Tibial nerve (tissue), 4 donors: ENCODE measurements at places on chromosomes 7 and 10. TPM values are rescaled to one million over a fixed set of nuclear protein-coding genes. Genes with fewer than 3 reads are reported as not detected.

CARD11 gene
- 4.8 TPM for total RNA-seq

DNA sequence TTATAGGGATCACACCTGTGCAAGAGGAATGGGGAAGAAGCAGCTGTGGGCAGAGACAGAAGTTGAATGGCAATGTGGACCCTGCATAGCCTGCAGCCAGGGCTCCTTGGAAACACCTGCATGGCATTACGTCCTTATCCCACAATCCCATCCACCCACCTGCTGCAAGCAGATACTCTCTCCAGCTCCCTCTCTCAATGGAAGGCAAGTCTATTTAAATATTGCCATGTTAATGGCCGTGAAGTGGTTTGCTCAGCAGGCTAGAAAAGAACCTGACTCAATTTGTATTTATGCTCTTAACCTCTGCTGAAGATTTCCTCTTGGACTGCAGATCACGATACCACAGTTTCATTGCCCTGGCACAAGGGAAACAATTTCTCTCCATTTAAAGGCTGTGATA lies 417.0 kb downstream of the TYW1 start:
- no peak for DNase-seq

DNA sequence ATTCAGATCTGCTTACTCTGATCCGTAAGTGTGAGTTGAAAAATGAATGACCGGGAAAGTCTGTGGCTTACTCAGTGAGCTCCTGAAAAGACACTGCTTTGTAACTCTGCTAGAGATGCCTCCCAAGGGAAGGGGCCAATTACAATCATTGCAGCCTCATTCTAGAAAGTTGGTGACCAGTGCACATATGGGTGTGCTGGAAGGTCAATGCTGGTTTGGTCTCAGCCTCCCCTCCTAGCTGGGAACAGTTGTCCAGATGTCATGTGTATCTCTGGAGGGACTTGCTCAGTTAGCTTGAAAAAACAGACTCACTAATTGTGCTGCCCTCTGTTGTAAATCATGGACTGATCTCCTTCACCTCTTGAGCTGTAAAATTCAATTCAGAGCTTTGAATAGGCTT lies 405.0 kb downstream of the ADRA2A start:
- no peak for DNase-seq

AGMO gene
- total RNA-seq: 2.4 TPM

SFTPA1 gene
- total RNA-seq: not detected

- DNase-seq: no peak
Observed at GRCh38 chr10:27746397-27747095, 927 bp upstream of the MKX start.

DNA sequence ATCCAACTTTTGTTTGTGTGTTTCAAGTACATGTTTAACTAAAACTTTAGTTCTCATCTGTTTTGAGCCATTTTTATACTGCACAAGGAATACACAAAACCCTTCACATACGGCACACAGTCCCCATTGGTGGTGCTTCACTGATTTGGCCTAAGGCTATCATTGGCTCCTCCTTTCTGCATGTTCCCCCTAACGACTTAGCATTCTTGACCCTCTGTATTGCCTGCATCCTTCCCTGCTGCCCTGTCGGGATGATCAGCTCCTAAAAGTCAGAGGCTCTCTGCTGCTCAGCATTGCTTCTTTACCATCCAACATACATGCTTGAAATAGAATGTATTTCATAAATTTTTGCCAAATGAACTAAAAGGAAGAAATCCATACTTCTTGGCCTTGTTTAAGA lies 111.4 kb upstream of the ABCB5 start:
- DNase-seq: no peak

- DNase-seq: no peak
Observed at GRCh38 chr7:48041653-48041970, 6.3 kb downstream of the C7orf57 start.

DNA sequence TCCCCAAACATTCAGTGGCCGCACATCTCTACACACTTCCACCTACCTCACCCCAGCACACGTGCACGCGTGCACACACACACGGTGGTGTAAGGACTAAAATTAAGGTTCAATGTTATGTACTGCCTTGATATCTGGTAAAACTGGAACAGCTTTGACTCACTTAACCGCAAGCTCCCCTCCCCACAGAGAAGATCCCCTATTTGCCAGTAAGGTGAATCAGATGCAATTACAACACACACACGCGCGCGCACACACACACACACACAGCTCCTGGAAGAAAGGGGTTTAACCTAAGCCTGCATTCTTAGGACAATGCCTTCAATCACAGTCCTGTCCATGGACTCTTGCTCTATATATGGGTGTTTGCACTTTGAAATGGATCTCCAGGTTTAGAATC lies 25.5 kb upstream of the VPS41 start:
- no peak for DNase-seq

GRCh38 chr10:130215931-130216231 lies 79.7 kb downstream of the GLRX3 start:
- DNase-seq: no peak

DNMBP gene
- total RNA-seq: 24.1 TPM

GRCh38 chr7:36029853-36030515 lies 123.1 kb upstream of the EEPD1 start:
- no peak for DNase-seq

GPR85 gene
- 2.8 TPM for total RNA-seq

- DNase-seq: no peak
Observed at GRCh38 chr10:124153023-124153826, 59.8 kb upstream of the CHST15 start.

EBLN1 gene
- not detected for total RNA-seq
